ENCODE measurements at places on chromosomes 1 and 21. TPM values are rescaled to one million over a fixed set of nuclear protein-coding genes. Genes with fewer than 3 reads are reported as not detected.

GRCh38 chr21:35481005-35481404, 431.9 kb upstream of the RUNX1 start:
- H3K36me3 ChIP-seq, result no peaks in the 10 kb centered on the region
- H3K4me1 ChIP-seq, result no peaks in the 10 kb centered on the region
- no peak overlapping the region for H3K4me3 ChIP-seq
- H3K27me3 ChIP-seq, result no peaks in the 10 kb centered on the region
- H3K27ac ChIP-seq, result no peak overlapping the region

DNA sequence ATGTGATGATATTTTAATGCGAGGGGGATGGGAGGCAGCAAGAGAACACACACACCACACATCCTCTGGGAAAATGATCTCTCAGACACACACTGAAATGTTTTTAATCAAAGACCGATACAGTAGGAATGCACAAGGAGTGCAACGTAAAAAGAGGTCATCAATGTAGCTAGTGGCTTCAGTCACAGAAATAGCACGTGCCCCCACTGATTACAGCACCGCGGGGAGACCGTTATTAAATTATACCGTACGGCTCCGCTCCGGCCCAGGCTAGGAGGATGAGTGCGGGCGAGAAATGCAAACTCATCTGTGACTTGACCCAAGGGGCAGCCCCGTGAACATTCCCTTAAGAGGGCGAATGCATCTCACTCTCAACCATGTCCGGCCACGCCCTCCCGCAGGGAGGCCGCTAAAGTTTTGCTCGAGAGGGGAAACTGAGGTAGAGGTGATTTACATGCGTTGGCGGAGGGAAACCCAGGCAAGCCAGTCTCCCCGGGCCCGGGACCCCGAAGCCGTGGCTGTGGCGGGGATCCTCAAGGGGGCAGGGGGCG, 552 bp downstream of the UBR4 start:
- no peaks in the 10 kb centered on the region for H3K27me3 ChIP-seq
- peak; percentile 36 for DNase-seq
- H3K36me3 ChIP-seq, result no peaks in the 10 kb centered on the region
- peak overlapping the region; percentile 89 for H3K27ac ChIP-seq
- H3K4me1 ChIP-seq, result peaks cover 14% of the 10 kb centered on the region

PTPRC gene
- 130 TPM for polyA plus RNA-seq

DNA sequence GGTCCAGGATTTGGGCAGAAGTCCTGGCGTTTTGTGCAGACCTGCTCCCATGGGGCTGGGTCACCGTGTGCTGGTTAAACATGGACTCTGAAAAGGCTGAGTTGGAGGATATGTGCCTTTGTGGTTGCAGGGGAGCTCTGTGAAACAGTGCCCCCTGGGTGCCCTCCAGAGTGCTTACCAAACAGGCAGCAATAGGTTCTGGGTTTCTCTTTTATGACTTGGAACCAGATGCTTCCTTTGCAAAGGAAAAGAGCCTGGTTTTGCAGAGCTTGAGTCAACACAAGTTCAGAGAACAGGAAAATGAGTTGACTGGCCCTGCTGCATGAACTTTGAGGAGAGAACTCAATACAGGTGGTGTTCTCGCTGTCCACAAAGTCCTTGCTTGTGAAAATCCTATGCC, 288.9 kb downstream of the TM2D1 start:
- H3K27me3 ChIP-seq, result no peaks in the 10 kb centered on the region
- H3K36me3 ChIP-seq, result no peaks in the 10 kb centered on the region
- no peak overlapping the region for H3K27ac ChIP-seq

GRCh38 chr1:93585059-93585966, 96.3 kb downstream of the BCAR3 start:
- H3K4me3 ChIP-seq, result no peak overlapping the region
- no peaks in the 10 kb centered on the region for H3K27me3 ChIP-seq

GRCh38 chr1:107691540-107691939, 273.4 kb downstream of the VAV3 start:
- no peak for DNase-seq
- H3K4me1 ChIP-seq, result no peaks in the 10 kb centered on the region
- no peak overlapping the region for H3K4me3 ChIP-seq
- no peaks in the 10 kb centered on the region for H3K36me3 ChIP-seq
- no peak overlapping the region for H3K27ac ChIP-seq
- no peaks in the 10 kb centered on the region for H3K27me3 ChIP-seq

ASCL5 gene
- 0.14 TPM for polyA plus RNA-seq

SETDB1 gene
- polyA plus RNA-seq, result 25.9 TPM

DNA sequence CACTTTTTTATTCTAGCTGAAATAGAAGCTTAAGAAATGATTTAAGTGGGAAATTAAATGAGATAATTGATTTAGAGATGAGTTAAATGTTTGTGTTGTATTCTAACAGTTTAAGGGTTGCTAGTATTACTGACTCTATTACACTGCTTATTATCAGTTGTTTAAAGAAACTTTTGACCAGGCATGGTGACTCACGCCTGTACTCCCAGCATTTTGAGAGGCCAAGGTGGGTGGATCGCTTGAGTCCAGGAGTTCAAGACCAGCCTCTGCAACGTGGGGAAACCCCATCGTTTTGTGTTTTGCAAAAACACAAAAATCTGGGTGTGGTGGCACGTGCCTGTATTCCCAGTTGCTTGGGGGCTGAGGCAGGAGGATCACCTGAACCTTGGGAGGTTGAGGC, 14.2 kb downstream of the CLIC4 start:
- no peak overlapping the region for H3K27ac ChIP-seq
- no peaks in the 10 kb centered on the region for H3K4me1 ChIP-seq
- no peak overlapping the region for H3K4me3 ChIP-seq
- no peaks in the 10 kb centered on the region for H3K36me3 ChIP-seq
- no peaks in the 10 kb centered on the region for H3K27me3 ChIP-seq
- DNase-seq, result no peak

TOR1AIP1 gene
- polyA plus RNA-seq, result 27.9 TPM

- no peaks in the 10 kb centered on the region for H3K27me3 ChIP-seq
- H3K27ac ChIP-seq, result no peak overlapping the region
- H3K36me3 ChIP-seq, result no peaks in the 10 kb centered on the region
These were observed 55.8 kb upstream of the AJAP1 start for GRCh38 chr1:4598561-4598960.

- no peak for DNase-seq
- no peaks in the 10 kb centered on the region for H3K36me3 ChIP-seq
- H3K4me1 ChIP-seq, result no peaks in the 10 kb centered on the region
- no peak overlapping the region for H3K27ac ChIP-seq
- no peak overlapping the region for H3K4me3 ChIP-seq
These were observed 78.8 kb upstream of the IPO9 start for GRCh38 chr1:201750120-201750519.

RPTN gene
- polyA plus RNA-seq, result 3.2 TPM

GRCh38 chr21:26437326-26438009, 135.6 kb downstream of the CYYR1 start:
- H3K27me3 ChIP-seq, result no peaks in the 10 kb centered on the region
- no peak overlapping the region for H3K27ac ChIP-seq
- H3K4me3 ChIP-seq, result no peak overlapping the region

GRCh38 chr1:2205191-2205952, 10.8 kb upstream of the FAAP20 start:
- DNase-seq, result peak; percentile 89
- no peak overlapping the region for H3K27ac ChIP-seq
- peaks cover 13% of the 10 kb centered on the region for H3K4me1 ChIP-seq
- H3K36me3 ChIP-seq, result no peaks in the 10 kb centered on the region
- peak overlapping the region; percentile 32 for H3K4me3 ChIP-seq
- peaks cover 27% of the 10 kb centered on the region for H3K27me3 ChIP-seq

- no peak for DNase-seq
- H3K4me1 ChIP-seq, result no peaks in the 10 kb centered on the region
- no peaks in the 10 kb centered on the region for H3K27me3 ChIP-seq
- H3K36me3 ChIP-seq, result no peaks in the 10 kb centered on the region
- H3K27ac ChIP-seq, result no peak overlapping the region
These were observed 132.5 kb upstream of the DPT start for GRCh38 chr1:168861421-168862004.
